ENCODE measurements at places on chromosomes 12 and 14.

DNA sequence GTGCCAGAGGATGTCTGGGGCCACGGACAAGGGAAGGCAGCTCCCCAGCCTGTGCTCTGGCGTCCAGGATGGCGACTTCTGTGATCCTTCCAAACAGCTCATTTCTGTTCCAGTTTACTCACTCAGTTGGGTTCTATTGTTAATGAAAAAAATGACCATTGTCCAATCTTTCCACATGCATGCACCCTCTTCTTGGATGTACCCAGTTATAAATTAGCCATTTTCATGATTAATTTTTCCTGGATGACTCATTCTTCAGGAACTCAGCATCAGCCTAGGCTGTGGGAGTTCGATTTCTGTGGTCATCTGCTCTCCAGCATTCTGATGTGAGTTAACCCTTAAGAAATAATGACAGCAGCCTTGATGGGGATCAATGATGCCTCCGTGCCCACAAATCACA, 926.8 kb downstream of the BCL11B start:
- DNase-seq, result no peak

GRCh38 chr14:67269298-67270060, 28.2 kb downstream of the PALS1 start:
- no peak for DNase-seq

GRCh38 chr12:78275886-78276285, 445.2 kb downstream of the NAV3 start:
- no peak for DNase-seq

DNA sequence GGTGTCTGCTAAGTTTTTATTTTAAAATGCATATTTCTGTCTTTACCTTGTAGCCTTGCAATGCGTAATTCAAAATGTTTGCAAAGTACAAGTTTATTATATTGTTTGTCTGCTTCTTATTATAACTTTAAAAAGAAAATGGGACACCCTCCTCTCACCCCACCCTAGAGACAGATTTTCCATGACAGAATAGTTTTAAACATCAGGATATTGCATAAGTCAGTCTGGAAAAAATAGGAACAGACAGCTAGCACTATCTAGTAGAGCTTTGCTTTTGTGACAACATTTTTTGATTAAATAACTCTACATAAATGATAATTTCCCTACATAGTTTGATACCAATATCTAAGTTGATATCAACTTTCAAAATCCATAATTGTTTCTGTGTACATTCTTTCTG, 71.3 kb downstream of the PDE3A start:
- no peak for DNase-seq

DNA sequence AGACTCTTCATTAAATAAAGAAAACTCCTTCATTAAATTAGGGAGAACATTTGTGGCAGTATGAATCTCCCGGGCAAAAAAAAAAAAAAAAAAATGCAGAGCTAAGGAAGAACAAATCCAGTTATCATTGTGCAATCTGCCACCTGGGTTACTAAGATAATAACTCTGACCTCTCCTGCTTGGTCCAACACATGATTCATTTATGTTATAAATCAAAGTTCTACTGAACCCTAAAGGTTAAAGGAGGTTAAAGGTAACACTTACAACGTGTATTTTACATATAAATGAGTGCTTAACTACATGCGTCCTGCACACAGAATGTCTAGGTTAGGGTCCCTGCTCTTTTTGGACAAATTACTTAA, 4.2 kb downstream of the TGFB3 start:
- no peak for DNase-seq

GRCh38 chr14:105877645-105878044, 351.3 kb downstream of the TMEM121 start:
- DNase-seq, result no peak

DNA sequence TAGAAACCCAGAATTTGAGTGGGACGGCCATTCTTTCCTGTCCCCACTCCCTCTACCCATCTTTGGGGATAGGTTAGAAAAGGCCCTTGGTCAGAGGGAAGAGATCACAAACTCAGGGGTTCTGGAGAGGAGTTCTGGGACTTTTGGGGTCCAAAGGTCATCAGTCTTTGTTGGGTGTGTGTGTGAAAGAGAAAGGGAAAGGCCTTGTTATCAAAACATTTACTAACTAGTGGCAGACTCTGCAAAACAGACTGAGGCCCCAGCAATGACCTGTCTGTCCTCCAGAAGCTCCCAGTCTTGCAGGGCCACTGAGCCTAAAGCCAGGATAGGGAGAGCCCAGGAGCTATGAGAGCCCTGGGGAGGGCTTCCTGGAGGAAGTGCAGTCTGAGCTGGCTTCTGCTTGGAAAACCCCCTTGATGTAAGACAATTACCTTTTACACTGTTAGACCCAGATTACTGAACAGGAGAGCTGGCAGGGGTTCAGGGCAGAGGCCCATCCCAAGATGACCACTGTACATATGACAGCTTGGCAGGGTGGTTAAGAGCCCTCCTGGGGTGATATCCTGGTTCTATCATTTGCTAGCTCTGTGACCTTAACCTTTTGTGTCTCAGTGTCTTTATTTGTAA, 429.1 kb upstream of the CCDC196 start:
- no peak for DNase-seq

- DNase-seq, result no peak
These were observed 85.6 kb downstream of the ALG10 start for GRCh38 chr12:34107781-34108404.

- DNase-seq, result peak; percentile 6
These were observed 10.5 kb upstream of the PNMA1 start for GRCh38 chr14:73724696-73725095.

- no peak for DNase-seq
These were observed 14.6 kb upstream of the RBM19 start for GRCh38 chr12:113980537-113981337.

DNA sequence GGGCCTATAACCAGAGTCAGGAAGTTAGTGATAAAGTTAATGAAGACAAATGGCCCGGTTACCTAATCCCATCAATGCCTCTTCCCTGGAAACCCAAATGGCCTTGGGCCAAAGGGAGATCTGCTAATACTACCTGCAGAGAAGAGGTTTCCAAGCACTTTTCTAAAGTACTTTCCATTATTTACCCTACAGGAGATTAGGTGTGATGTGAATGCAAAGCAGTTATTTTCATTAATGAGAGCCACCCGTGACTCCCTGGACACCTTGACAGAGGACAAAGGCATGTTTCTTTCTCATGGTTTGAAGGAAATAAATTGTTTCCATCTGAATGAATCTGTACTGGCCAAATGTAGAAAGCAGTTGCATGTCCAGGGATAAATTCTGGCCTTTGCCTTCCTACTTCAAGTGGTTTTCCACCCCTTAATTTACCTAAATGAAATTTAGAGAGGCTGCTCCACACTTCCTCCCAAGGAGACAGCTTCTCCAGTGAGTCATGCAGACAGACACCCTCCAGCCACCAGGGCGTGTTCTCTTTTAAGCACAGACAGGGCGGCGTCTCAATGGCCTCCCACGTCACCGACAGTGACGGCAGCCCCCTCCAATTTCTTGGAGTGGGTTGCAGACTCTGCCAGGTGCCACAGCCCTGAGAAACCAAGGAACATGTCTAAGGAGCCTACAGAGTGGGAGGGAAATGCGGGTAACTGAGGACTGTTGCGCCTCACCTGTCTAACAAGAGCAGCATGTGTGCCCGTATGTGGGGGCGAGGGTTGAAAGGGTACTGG, 43.9 kb upstream of the GNPNAT1 start:
- DNase-seq, result peak; percentile 28

- DNase-seq, result peak; percentile 77
These were observed 58.7 kb downstream of the SSH1 start for GRCh38 chr12:108798551-108799221.

- DNase-seq, result no peak
These were observed 37.8 kb upstream of the OR4E1 start for GRCh38 chr14:21711360-21711961.

- DNase-seq, result no peak
These were observed 613.8 kb downstream of the KCNH5 start for GRCh38 chr14:62431496-62431895.

GRCh38 chr12:14975457-14975856, 2.6 kb downstream of the PDE6H start:
- DNase-seq, result no peak

DNA sequence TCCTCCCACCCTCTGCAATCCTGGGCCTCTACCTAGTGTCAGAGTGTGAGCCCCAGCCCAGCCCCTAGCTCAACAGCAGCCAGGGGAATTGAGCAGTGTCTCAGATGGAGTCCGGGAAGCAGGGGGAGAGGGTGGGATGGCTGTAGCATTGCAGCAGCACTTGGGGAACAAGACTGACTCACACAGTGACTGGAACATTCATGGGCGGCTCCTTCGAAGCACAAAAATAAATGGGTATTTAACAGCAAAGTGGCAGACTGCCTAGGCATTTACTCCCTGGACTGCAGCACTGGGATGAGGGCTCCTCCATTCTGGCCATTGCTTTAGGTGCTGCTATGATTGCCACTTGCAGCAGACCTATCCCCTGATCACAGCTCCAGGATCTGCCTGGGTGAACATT, 46.0 kb upstream of the STK38L start:
- no peak for DNase-seq

DNA sequence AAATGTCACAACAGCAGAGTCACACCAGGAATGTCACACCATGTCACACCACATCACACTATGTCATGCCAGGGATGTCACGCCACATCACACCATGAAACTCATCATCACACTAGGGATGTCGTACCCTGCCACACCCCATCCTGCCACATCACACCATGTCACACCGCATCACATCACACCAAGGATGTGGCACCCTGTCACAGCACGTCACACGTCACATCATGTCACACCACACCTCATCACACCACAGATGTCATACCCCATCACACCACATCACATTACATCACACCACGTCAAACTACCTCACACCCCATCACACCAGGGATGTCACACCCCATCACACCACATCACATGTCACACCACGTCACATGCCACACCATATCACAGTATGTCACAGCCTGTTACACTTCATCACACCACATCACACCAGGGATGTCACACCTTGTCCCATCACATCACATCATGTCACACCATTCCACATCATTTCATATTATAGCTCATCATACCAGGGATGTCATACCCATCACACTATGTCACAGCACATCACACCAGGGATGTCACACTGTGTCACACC, 90.9 kb downstream of the TMEM121 start:
- DNase-seq, result no peak

DNA sequence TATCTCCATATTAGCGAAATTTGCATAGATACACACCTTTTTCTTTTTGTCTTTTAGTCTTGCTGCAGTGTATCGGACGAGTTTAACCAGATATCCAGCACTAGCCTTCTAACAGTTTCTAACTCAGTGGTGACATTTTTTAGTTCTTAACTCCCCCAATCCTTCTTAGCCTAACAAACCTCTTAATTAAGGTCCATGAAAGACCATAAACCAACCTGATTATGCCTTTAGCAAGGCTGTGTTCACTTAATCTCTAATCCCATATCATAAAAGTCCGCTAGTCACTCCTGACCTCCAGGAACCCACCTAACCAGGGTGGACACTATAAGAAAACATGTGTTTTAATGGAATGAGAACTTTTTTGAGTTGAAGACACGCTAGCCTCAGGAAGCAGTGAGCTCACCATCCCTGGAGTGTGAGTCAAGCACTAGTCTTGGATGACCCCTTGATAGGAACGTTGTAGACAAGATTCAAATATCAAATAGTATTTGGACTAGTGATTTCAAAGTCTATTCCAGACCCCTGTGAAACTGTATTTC, 9.5 kb downstream of the CDKN1B start:
- DNase-seq, result no peak

GRCh38 chr14:87043667-87044200, 949.2 kb downstream of the GALC start:
- DNase-seq, result no peak

GRCh38 chr12:103855896-103856657, 15.0 kb upstream of the NT5DC3 start:
- no peak for DNase-seq

DNA sequence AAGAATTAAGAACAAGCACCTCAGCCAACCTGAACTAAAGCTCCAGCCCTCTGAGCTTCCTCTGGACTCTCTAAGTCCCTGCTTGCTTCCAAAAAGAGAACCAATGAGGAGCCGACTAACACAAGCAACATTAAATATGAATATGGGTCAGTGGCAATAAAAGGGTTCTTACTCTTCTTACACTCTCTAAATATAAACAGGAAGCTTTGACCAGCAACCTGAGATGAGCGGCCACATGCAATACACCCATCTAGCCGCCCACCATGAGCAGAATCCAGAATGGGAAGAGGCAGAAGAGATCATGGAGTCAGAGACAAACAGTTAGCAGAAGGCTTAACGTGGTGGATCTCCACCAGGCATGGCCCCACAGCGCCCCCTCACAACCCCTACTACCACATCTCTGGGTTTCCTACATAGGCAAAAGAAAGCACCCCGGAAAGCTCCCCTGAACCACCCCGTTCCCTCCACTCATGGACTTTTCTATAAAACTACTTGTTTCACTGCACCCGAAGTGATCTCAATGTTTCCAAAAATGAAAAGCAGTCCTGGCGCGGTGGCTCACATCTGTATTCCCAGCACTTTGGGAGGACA, 59.4 kb downstream of the TTC7B start:
- no peak for DNase-seq

DNA sequence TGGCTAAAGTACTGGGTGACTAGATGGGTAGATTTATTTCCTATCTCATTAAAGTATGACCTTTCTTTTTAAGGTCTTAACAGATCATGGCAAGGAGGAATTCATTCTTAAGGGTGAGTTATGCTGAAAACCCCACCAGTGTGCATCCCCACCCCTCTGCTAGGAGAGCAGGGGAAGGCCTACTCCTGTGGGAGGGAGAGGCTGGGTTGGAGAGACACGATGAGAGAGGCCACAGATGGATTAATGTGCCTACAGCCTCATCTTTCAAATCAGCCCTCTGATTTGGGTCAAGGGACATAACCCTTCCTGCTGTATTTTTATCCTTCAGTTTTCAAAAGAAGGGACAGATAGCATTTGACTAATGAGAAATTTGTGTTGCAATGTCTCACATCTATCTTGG, 185.5 kb downstream of the SSPN start:
- DNase-seq, result no peak

- DNase-seq, result no peak
These were observed 12.7 kb downstream of the PROX2 start for GRCh38 chr14:74863274-74863673.

DNA sequence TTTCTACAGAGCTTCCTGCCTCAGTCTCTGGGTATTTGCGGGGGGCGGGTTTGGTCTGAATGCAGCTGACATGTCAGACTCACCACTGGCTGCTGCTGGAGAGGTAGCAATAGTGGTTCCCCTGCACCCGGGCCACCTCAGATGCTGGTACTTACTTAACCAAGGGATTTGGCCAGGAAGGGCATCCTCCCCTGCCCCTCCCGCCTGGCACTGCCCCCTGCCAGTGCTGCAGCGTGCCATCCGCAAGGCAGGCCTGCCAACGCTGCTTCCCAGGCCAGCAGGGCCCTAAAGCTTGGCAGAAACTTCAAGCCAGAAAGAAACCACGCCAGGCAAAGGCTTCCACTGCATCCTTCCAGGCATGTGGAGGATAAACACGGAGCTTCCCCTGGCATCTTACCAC, 22.1 kb downstream of the RAB35 start:
- DNase-seq, result peak; percentile 90

- DNase-seq, result no peak
These were observed 7.7 kb upstream of the SFSWAP start for GRCh38 chr12:131703161-131703560.

GRCh38 chr14:36556811-36557433, 25.5 kb downstream of the NKX2-8 start:
- peak; percentile 22 for DNase-seq

- no peak for DNase-seq
These were observed 156.6 kb downstream of the FOXA1 start for GRCh38 chr14:37438444-37438843.

Measured in dorsolateral prefrontal cortex (tissue), 122 donors.